Kidney (tissue), 22 donors: ENCODE measurements at places on chromosomes 13 and 19. TPM values are rescaled to one million over a fixed set of nuclear protein-coding genes. Genes with fewer than 3 reads are reported as not detected.

DNA sequence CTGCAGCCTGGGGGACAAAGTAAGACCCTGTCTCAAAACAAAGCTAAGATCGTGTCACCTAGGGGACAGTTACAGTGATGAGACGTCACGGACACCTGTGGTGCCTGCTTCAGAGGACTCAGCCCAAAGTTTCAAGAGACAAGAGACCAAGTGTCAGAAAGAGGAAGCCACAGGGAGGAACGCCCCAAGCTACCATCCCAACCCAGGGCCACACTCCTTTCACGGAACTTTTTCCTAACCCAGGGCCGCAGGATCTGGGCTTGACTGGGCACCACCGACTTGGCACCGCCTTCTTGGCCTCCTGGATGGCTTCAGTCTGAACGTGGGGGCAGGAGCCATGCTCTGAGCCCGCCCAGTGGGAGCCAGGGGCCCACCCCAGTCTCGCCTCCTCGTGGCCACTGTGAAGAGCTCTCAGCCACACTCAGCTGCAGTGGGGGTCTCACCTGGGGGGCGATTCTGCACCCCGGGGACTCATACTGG lies 8.5 kb downstream of the MOB3A start:
- no peak overlapping the region for H3K27ac ChIP-seq
- no peaks in the 10 kb centered on the region for H3K4me1 ChIP-seq
- no peak overlapping the region for H3K4me3 ChIP-seq
- H3K27me3 ChIP-seq: no peaks in the 10 kb centered on the region

The C19orf67 gene
- not detected for polyA plus RNA-seq

DNA sequence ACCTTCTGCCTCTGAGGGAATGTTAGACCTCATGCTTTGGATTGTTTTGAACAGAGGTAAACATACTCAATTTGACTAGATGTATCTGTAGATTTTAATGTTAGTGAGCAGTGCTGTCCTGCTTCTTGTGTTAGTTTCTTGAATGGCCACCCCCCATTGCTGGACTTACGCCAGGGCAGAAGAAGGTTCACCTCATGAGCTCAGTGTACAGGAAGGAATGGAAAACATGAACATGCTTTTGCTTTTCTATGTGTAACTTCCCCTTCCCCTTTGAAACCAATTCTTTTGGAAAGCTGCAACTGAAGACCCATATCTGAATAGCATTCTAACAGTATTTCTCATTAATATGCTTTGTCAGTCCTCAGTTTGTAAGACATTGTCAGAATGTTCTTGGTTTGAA lies 32.3 kb downstream of the WASF3 start:
- no peaks in the 10 kb centered on the region for H3K36me3 ChIP-seq
- no peak for DNase-seq
- H3K4me1 ChIP-seq: no peaks in the 10 kb centered on the region
- H3K4me3 ChIP-seq: no peak overlapping the region
- no peak overlapping the region for H3K27ac ChIP-seq

The VMAC gene
- polyA plus RNA-seq: 2.3 TPM

The FXYD1 gene
- 39.0 TPM for polyA plus RNA-seq

DNA sequence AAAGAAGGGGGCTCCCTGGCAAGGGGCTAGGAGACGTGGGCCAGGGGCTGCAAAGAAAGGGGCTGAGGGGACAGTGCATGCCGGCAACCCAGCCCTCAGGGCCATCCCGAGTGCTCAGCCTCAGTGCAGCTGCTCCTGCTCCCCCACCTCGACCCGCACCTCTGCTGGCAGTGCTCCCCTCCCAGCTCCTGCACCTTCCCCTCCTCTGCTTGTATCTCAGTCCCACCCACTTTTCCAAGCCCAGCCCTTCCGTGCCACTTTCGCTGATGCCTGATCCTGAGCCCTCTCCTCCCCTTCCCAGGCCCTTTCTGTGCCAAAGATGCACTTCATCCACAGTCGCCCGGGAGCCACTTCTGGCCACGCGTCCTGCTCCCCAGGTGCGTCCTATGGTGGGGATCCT lies 69.9 kb upstream of the KCTD15 start:
- no peaks in the 10 kb centered on the region for H3K27me3 ChIP-seq
- H3K36me3 ChIP-seq: no peaks in the 10 kb centered on the region
- DNase-seq: no peak
- no peak overlapping the region for H3K4me3 ChIP-seq

- peak; percentile 32 for DNase-seq
- H3K4me3 ChIP-seq: no peak overlapping the region
- H3K27ac ChIP-seq: no peak overlapping the region
These were observed 1.5 kb upstream of the BAX start for GRCh38 chr19:48953141-48953540.

- DNase-seq: no peak
- no peaks in the 10 kb centered on the region for H3K36me3 ChIP-seq
- no peaks in the 10 kb centered on the region for H3K27me3 ChIP-seq
- H3K4me1 ChIP-seq: no peaks in the 10 kb centered on the region
These were observed 4.3 kb upstream of the DACH1 start for GRCh38 chr13:71871176-71871754.

- no peaks in the 10 kb centered on the region for H3K27me3 ChIP-seq
- peak overlapping the region; percentile 29 for H3K27ac ChIP-seq
- DNase-seq: peak; percentile 81
- H3K4me3 ChIP-seq: no peak overlapping the region
- no peaks in the 10 kb centered on the region for H3K36me3 ChIP-seq
These were observed 5.9 kb downstream of the KLF12 start for GRCh38 chr13:74128156-74128767.

GRCh38 chr19:48963371-48964204 lies 1.5 kb upstream of the FTL start:
- peak overlapping the region; percentile 92 for H3K27ac ChIP-seq
- H3K4me3 ChIP-seq: peak overlapping the region; percentile 57
- peaks cover 29% of the 10 kb centered on the region for H3K4me1 ChIP-seq
- peaks cover 3% of the 10 kb centered on the region for H3K36me3 ChIP-seq
- H3K27me3 ChIP-seq: no peaks in the 10 kb centered on the region
- DNase-seq: peak; percentile 82

- no peaks in the 10 kb centered on the region for H3K4me1 ChIP-seq
- no peak overlapping the region for H3K27ac ChIP-seq
- H3K27me3 ChIP-seq: no peaks in the 10 kb centered on the region
- no peak overlapping the region for H3K4me3 ChIP-seq
- DNase-seq: no peak
- H3K36me3 ChIP-seq: peaks cover 16% of the 10 kb centered on the region
These were observed 13.7 kb downstream of the LDLR start for GRCh38 chr19:11102944-11103343.

DNA sequence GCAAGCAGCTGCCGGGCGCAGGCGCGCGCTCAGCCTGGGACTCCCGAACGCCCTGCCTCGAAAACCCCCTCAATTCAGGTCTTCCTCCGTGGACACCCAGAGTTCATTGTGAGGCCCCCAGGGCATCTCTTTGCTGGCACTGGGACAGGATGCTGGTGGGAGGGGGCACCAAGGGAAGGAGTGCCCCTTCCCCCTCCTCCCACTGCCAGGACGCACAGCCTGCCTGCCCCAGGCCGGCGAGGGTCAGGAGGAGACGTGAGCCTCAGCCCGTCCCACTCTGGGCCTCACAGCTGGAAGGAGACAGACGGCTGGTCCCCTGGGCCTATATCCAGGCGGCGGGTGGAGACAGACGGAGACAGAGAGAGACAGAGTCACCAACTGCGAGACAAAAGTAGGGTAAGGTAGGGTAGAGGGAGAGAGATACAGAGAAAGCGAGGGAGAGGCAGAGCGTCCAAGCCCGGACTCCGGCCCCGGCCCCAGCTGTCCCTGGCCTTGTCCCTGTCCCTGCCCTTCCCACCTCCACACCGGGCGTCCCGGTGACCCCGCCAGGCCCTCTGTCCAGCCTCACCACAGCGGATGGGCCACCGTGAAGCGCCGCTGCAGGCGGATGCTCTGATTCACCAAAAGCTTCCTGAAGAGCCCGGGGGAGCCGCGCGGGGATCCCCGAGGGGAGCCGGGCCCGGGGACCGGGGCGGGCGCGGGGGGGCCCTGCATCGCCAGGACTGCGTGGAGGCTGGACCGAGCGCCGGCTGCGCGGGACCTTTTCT lies at the start of gene PDE4C:
Gene PDE4C, minus strand, starts transcription at position 737 of the 767 bp plus-strand sequence. Its CDS starts 23 bp downstream, at position 714.
- H3K4me3 ChIP-seq: no peak within 1 kb of the TSS
- no peaks in the 10 kb centered on the region for H3K4me1 ChIP-seq
- H3K27me3 ChIP-seq: peaks cover 7% of the 10 kb centered on the region
- H3K36me3 ChIP-seq: no peaks in the 10 kb centered on the region
- DNase-seq: peak; percentile 67
- peak within 1 kb of the TSS; percentile 73 for H3K27ac ChIP-seq

DNA sequence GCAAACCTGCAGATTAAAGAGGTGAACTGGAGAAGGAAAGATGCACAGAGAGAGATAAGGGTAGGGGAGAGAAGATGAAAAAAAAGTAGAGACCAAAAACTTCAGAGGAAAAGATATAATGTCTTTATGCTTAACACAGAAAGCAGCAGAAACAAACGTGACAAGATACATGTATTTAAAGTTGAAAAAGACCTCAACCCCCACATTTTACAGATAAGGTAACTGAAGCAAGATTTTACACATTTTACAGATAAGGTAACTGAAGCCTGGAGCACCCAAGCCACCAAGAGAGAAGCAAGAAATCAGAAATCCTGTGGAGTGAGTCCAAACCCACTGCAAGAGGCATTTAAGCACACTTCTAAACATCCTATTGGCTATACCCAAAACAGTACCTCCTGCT lies 185.3 kb downstream of the TBC1D4 start:
- no peak overlapping the region for H3K4me3 ChIP-seq
- H3K27ac ChIP-seq: no peak overlapping the region
- peaks cover 5% of the 10 kb centered on the region for H3K36me3 ChIP-seq
- H3K27me3 ChIP-seq: no peaks in the 10 kb centered on the region
- DNase-seq: no peak
- no peaks in the 10 kb centered on the region for H3K4me1 ChIP-seq

- no peaks in the 10 kb centered on the region for H3K27me3 ChIP-seq
- no peak overlapping the region for H3K27ac ChIP-seq
- no peak overlapping the region for H3K4me3 ChIP-seq
- H3K36me3 ChIP-seq: no peaks in the 10 kb centered on the region
- no peak for DNase-seq
These were observed 375.1 kb downstream of the KLF5 start for GRCh38 chr13:73433890-73434289.

DNA sequence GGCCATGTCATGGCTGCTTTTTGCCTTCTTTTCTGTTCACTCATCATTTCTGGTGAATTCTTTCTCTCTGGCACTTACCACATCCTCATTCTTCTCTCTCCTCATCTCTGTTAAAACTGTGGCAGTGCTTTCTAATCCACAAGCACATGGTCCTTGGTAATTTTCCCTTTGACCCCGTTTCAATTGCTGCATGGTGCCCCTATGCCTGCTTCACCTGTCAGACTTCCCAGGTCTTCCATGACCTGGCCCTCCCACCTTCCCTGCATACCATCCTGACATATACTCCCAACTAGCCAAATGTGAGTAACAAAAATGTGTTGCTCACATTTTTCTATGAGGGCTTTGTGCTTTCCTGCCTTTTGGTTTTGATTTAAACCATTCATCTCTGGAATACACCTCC lies 286.5 kb downstream of the MTUS2 start:
- no peaks in the 10 kb centered on the region for H3K36me3 ChIP-seq
- H3K27ac ChIP-seq: no peak overlapping the region
- H3K27me3 ChIP-seq: no peaks in the 10 kb centered on the region
- no peak overlapping the region for H3K4me3 ChIP-seq
- H3K4me1 ChIP-seq: no peaks in the 10 kb centered on the region

- no peaks in the 10 kb centered on the region for H3K27me3 ChIP-seq
- DNase-seq: no peak
- H3K4me3 ChIP-seq: no peak overlapping the region
- no peaks in the 10 kb centered on the region for H3K4me1 ChIP-seq
These were observed 108.8 kb downstream of the KLF12 start for GRCh38 chr13:74025369-74025768.

GRCh38 chr19:7605490-7606222 lies 10.0 kb downstream of the CAMSAP3 start:
- H3K4me3 ChIP-seq: no peak overlapping the region
- no peak overlapping the region for H3K27ac ChIP-seq
- H3K4me1 ChIP-seq: no peaks in the 10 kb centered on the region
- H3K36me3 ChIP-seq: no peaks in the 10 kb centered on the region

DNA sequence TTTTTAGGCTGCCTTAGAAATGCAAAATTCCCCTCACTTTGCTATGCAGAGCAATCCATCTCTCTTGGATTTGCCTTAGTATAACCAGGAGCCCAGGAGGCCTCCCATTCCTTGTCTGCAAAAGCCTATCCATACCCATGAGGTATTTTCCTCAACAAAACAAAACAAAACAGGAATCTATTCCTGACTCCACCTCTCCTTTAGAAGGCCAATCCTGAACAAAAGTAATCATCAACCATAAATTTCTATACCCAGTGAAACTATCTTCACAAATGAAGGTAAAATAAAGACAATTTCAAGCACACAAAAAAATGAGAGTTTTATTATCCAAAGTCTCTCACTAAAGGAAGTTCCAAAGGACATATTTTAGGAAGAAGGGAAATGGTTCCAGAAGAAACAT lies 365.7 kb downstream of the KCNRG start:
- no peaks in the 10 kb centered on the region for H3K36me3 ChIP-seq
- no peaks in the 10 kb centered on the region for H3K27me3 ChIP-seq
- no peaks in the 10 kb centered on the region for H3K4me1 ChIP-seq
- no peak overlapping the region for H3K27ac ChIP-seq
- H3K4me3 ChIP-seq: no peak overlapping the region

DNA sequence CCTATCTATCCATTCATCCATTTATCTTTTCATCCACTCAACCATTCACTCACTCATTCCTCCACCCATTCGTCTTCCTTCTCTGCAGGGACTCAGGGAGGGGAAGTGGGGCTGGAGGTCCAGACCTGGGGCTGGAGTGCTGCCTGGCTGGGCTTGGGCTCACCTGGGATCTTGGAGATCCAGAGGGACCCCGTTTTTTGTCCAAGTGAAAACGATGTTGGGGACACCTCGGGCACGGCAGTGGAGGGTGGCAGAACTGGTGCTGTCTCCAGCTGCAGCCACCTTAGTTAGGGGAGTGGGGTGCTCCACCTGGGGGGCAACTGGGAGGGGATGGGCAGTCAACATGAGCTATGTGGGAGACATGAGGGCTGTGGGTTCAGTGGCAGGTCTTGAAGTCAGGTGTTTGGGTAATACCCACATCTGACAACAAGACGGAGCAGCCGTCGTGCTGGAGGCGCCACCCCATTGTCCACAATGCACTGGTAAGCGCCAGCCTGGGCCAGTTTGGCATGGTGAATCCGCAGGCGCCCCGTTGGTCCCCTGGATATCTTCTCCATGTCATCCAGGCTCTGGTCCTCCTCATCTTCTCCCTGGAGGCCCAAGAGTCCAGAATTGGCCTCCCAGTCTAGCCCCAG lies 10.2 kb downstream of the NPHS1 start:
- H3K4me1 ChIP-seq: no peaks in the 10 kb centered on the region
- no peaks in the 10 kb centered on the region for H3K36me3 ChIP-seq
- no peak overlapping the region for H3K27ac ChIP-seq
- H3K27me3 ChIP-seq: peaks cover 12% of the 10 kb centered on the region
- DNase-seq: no peak

GRCh38 chr19:54302257-54302656 lies 10.7 kb downstream of the LILRA5 start:
- no peaks in the 10 kb centered on the region for H3K36me3 ChIP-seq
- no peak overlapping the region for H3K27ac ChIP-seq
- no peak for DNase-seq
- no peaks in the 10 kb centered on the region for H3K4me1 ChIP-seq
- H3K4me3 ChIP-seq: no peak overlapping the region
- H3K27me3 ChIP-seq: no peaks in the 10 kb centered on the region

The ZNF320 gene
- polyA plus RNA-seq: 3.2 TPM

The KLK2 gene
- not detected for polyA plus RNA-seq

The SMIM44 gene
- polyA plus RNA-seq: not detected

GRCh38 chr13:39284801-39285388 lies 246.6 kb downstream of the NHLRC3 start:
- H3K36me3 ChIP-seq: no peaks in the 10 kb centered on the region
- no peak for DNase-seq
- no peaks in the 10 kb centered on the region for H3K27me3 ChIP-seq
- no peak overlapping the region for H3K27ac ChIP-seq
